GM06990 (cell line): ENCODE measurements at places on chromosomes 7 and 10.

DNA sequence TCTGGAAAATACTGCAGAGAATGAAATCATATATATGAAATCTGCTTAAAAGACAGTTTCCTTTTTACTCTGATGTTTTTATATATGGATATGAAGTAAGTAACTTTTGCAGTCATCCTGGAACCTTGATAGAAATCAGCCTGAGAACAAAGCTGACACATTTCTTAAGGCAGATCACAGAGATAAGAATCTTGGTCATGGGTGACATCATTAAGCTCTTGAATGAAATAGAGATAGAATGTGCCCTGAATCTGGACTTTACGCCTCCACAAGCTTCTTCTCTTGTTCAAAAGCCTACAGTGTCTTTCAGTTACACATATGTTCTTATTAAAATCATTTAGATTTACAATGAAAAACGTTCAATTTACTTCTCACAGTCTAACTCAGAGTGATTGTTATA is 319.1 kb upstream of the CNTNAP2 start:
- no peak for DNase-seq

DNA sequence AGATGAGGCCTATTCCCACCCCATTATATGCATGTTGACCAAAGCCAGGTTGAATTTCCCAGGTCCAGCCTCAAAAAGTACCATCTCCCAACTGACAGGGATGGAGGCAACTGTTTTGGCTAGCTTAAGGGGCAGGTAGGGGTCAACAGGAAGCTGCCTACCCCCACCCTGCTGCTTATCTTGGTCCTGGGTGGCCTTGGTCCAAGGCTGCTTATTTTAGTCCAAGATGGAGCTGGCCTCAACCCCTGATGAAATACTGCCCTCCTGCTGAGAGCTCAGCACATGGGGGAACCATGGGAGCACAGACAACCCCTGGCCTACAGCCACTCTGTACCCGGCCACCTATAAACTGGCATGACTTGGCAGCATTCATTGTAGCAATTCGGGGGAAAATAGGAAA is 23.1 kb downstream of the MYO1G start:
- no peak for DNase-seq

DNA sequence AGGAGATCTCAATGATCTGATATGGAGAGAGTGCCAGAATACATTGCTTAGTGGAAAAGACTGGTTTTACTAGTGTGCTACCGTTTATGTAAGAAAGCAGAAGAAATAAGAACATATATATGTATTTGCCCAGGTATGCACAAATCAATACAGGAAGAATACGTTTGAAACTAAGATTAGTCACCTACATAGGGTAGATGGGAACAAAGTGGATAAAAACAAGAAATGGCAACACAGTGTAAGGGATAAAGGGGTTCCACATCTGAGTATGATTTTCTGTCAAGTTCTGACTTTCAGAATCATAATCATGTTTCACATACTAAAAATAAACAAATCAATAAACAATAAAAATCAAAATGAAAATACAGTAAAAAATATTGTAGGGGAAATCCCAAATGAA is 148.6 kb upstream of the NAMPT start:
- no peak for DNase-seq

DNA sequence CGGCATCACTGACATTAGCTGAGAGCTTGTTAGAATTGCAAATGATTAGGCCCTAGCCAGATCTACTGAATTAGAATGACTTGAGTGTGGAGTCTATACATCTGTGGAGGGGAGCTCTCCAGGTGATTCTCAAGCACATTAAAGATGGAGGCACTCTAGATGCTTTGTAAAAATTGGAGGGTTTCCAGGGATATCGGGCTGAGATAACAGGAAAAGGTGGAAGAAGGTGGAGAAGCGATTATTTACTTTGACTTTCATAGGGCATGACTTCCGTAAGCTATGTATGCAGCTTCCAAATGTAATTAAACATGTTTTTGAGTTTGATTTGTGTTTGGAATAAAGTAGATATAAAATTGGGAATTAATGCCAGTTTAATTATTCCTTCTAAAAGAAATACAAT is 235.0 kb upstream of the PTN start:
- no peak for DNase-seq

GRCh38 chr10:98446661-98447221 is at the start of gene HPS1:
Gene HPS1, minus strand, starts transcription at chr10:98446935. Its CDS starts 3,695 bp downstream, at chr10:98443240.
- DNase-seq: peak; percentile 92

GRCh38 chr7:1995426-1995825 is 237.3 kb downstream of the MAD1L1 start:
- no peak for DNase-seq

DNA sequence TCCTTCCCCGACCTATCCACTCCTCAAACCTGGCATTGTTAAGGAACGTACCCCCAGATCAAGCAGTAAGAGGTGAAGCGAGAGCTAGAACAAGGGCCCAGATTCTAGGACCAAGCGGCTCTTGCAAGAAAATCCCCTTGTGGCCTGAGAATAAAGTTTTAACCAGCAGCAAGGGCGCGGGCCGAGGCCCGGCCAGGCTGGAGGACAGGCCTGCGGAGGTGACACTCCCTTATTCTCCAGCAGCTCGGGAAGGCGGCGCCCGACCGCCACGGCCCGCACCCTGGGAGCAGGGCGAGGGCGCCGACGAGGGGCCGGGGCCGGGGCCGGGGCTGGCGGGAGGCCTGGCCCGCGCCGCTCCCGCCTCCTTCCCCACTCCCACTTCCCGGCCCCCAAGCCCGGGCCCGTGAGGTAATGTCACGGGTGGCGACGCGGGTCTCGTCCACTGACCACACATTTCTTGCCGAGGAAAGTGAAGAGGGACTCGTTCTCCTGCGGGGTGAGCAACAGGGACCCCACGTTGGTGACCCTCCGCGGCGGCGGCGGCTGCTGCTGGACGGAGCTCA is 551 bp downstream of the WASL start:
- peak; percentile 62 for DNase-seq

DNA sequence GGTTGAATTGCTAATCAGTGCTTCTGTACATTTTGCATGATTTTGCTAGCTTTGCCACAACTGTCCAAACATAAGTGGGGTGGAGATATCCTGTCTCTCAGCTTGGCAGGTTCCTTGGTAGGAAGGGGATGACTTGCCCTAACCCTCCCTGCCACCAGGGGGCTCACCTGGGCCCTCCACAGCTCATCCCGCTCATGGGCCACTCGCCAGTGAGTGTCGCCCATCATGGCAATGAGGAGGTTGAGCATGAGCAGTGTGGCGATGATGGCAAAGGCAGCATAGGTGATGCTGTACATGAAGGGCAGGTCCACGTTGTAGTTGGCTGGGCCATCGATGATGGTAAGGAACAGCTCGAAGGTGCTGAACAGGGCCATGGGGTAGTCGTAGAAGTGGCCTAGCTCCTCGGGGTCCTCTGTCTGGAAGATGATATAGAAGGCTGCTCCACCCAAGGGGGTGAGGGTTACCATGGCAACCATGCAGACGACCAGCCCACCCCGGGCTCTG is 12.2 kb downstream of the TRPV6 start:
- no peak for DNase-seq

DNA sequence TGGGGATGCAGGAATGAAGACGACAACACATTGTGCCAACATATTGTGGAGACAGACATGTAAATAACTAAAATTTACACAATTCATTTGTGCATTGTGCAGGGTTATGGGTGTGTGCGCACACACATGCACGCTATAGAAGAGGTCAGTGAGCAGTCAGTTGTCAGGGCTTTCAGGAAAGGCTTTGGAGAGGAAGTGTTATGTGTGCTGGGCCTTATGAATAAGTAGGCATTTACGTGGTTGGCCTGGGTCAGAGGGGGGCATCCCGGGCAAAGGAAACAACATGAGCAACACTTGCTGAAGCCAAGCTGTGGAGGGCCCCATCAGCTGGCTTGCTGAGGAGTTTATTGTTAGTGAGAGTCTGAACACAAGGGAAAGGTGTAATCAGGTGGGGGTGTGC is 4.1 kb downstream of the PRXL2A start:
- no peak for DNase-seq

- DNase-seq: no peak
These were observed 49.8 kb downstream of the LHPP start for GRCh38 chr10:124511205-124512039.

DNA sequence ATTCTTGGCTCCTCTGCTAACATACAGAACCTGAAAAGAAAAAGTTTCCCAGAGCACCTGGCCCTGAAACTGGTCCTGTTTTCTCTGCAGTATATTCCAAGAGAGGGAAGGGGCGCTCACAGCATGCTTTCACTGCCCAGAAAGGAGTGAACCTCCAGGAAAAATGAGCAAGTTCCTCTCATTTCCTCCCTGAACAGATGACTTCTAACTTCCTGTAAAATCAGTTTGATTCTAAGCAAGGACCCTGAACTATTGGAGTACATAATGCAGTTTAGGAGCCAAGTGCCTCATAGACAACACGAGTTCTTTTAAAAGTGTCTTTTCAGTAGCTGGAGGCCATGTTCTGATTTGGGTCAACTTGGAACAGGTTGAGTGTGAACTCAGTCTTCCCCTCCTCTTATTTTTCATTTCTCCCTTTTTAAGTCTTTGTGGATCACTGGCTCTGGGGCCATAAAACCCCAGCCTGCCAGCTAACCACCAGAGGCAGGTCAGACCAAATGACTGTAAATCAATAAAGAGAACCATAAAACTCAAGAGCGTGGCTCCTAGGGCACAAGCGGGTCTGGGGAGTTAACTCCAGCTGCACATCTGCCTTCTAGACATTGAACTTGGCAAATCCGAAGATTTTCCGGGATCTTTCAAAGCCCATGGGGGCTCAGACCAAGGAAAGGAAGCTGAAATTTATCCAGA is 5.9 kb upstream of the LRRC18 start:
- no peak for DNase-seq
